ENCODE measurements at places on chromosomes 13 and 19.

DNA sequence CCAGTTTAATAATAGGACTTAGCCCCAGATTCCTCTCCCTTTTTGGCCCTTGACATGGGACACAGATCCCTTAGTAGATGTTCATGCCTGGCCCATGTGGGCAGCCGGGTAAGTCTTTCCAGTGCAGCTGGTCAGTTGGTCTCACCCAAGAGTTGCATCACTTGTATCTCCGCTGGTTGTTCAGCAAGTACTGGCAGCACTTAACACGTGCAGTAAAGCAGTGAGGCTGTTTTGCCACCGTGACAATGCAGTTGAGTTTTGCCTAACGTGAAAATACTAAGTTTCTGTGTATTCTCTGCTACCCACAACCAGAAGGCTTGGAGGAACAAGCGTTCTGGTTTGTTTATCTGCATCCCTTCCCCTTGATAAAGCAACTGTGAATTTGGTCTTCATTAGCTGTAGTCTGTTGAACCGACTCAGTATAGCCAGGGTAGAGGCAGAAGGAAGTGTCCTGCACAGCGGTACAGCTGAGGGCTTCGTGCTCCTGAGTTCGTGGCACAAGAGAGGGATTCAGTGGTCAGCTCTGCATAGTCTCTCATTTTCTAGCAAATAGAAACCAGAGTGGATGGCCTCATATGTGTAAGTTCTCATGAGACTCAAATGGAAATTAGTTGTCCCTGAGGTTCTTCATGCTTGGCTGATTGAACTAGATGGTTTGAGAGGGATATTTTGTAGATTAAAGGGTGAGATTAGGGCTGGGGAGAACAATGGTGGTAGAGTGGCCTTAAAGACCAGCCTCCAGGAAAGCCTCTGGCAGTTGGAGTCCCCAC is 50.3 kb downstream of the ARHGEF7 start:
- no peak for DNase-seq

- DNase-seq, result no peak
Observed at GRCh38 chr13:69579351-69579750, 528.3 kb upstream of the ATXN8OS start.

- DNase-seq, result no peak
Observed at GRCh38 chr13:97284558-97284957, 62.4 kb downstream of the MBNL2 start.

GRCh38 chr19:46785054-46785979 is 3.1 kb downstream of the SLC1A5 start:
- DNase-seq, result no peak

DNA sequence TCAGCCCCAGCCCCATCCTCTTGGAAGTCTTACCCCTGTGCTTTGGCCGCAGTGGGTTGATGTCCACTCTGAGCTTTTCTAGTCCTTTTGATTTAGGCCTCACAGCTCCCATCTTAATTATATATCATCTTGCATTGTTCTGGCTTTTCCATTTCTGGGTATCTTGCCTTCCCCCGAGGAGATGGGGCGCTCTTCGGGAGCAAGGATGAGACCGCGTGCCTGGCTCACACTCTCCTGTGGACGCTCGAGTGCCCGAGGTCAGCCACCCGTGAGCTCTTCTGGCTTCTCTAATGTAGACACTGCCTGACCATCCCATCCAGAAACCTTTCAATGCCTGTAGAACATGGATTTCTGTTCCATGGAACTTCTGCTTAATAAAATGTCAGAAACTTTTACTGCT is 53.5 kb upstream of the GPR183 start:
- no peak for DNase-seq

DNA sequence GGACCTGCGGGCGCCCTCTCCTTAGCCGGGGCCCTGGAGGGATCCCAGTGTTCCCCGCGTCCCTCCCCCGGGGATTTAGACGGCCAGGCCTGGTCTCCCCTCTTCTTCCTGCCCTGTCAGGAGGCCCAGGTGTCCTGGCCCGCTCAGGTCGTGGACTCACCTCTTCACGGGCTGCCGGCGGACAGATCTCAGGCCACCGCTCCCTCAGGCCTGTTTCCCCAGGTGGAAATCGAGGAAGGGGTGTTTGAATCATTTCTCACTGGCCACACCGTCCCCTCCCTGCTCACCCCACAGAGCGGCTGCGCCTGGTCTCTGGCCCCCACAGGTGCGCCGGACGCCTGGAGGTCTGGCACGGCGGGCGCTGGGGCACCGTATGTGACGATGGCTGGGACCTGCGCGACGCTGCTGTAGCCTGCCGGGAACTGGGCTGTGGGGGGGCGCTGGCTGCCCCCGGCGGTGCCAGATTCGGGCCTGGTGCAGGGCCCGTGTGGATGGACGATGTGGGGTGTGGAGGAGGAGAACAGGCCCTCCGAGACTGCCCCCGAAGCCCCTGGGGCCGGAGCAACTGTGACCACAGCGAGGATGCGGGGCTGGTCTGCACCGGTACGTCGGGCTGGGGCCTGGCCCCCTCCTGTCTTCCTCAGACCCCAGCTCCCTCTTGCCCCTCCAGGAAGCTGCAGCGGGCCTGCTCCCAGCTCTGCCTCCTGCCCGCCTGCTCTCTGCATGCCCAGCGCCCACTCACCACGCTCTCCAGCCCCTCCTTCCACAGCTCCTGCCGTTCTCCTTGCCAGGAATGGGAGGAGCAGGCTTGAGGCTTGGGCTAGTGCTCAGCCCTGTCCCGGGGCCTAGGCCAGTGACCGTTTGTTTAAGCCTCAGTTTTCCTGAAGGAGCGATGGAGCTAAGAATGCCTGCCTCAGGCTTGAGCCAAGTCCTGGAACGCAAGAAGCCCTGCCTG is 2.5 kb downstream of the SSC5D start:
- DNase-seq, result no peak

- DNase-seq, result no peak
Observed at GRCh38 chr13:44305286-44305685, 68.3 kb upstream of the SERP2 start.

GRCh38 chr13:37094099-37094498 is 11.4 kb downstream of the CSNK1A1L start:
- DNase-seq, result no peak

- no peak for DNase-seq
Observed at GRCh38 chr13:30898678-30899241, 7.3 kb upstream of the MEDAG start.

DNA sequence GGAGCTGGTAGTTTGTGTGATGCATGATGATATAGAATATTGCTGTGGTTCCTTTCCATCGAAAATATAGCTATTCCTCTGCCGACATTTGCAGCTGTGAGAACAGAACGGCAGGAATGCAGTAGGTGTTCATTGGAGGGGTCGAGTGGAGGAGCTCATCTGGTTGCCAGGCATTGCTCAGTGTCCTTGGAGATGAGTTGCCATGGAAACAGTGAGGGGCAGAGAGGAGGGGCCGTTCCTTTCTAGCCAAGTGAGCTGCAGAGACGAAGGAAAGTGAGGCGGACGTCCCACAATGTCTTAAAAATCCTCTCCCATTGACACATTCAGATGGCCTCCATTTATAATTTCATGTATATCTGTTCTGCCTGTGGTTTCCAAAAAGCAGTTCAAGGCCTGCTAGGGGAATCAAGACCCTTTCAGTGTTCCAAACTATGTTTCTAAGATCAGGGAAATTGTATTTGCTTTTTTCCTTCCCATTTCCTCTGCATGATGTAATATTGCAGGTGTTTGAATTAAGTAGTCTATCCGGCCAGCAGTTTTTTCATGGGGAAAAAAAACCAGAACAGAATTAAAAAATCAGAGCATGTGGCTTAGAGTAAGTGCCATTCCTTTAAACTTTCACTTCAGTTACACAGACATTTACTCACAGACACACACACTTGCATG is 41.2 kb upstream of the ZNF835 start:
- DNase-seq, result no peak

DNA sequence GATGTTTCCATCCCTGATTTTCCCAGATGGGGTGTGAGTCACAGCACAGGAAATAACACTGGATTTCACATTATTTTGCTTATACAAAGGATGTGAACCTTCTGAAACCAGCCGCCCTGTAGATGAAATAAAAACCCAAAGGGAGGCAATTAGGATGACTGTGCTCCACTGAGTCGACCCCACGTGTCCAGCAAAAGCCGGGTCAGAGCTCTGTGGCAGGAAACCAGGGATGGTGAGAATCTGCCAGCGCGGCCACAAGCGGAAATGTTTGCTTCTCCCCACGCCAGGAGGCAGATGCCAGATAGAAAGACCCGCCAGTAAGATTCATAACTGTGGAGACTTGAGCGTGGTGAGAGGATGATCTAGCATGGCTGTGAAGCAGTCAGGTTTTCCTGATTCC is 764.4 kb downstream of the LIG4 start:
- no peak for DNase-seq

DNA sequence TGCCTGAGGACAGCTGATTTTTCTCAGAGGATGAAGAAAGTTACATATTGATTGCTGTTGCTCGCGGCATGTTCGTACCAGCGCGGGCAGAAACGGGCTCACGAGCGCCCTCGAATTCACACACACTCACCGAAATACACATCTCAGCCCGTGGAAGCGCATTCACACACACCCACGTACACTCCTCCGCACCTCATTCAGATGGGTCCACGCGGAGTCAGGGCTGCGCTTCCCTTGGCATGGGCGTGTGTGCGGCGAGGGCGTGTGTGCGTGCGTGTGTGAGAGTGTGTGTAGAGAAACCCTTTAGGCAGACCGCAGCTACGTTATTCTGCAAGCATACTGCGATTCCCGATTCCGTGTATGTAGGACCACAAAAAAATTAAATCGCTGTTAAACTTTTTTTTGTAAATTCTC is 2.1 kb upstream of the PCDH17 start:
- no peak for DNase-seq

GRCh38 chr13:80313668-80314256 is 27.2 kb downstream of the SPRY2 start:
- no peak for DNase-seq

DNA sequence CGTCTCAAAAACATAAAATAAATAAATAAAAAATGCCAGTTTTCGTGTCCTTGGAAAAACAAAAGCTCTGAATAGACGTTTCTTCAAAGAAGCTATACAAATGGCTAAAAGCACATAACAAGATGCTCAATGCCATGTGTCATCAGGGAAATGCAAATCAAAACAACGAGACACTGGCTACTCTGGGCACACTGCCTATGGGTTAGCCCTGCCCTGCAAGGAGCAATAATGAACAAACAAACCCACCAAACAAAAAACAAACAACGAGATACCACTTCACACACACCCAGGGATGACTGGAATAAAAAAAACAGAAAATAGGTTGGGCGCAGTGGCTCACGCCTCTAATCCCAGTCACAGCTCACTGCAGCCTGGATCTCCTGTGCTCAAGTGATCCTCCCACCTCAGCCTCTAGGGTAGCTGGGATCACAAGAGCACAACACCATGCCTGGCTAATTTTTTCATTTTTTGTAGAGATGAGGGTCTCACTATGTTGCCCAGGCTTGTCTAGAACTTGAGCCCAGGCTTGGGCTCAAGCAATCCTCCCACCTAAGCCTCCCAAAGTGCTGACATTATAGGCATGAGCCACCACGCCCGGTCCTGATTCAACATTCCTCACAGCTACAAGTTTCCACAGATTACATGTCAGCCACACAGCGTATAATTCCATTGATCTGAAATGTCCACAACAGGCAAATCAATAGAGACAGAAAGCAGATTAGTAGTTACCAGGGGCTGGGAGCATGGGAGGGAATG is 15.5 kb upstream of the ISYNA1 start:
- DNase-seq, result no peak

GRCh38 chr19:39413911-39414608 is 1.6 kb downstream of the PLEKHG2 start:
- DNase-seq, result no peak

- no peak for DNase-seq
Observed at GRCh38 chr13:30044932-30045331, 194.5 kb upstream of the UBL3 start.

- no peak for DNase-seq
Observed at GRCh38 chr13:86846501-86846900, 824.7 kb upstream of the SLITRK5 start.

- no peak for DNase-seq
Observed at GRCh38 chr13:59416561-59416960, 747.2 kb downstream of the DIAPH3 start.

DNA sequence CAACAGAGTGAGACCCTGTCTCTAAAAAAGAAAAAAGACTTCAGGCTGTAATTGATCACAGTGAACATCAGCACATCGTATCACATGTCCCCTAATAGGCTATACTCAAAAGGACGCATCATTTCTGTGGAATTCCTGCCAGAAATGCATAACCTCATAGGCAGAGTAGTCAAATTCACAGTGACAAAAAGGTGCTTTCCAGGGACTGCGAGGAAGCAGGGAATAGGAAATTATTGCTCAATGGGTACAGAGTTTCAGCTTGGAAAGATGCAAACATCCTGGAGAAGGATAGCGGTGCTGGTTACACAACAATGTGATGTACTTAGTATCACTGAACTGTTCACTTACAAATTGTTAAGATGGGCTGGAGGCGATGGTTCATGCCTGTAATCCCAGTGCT is 41.1 kb upstream of the MRI1 start:
- no peak for DNase-seq

DNA sequence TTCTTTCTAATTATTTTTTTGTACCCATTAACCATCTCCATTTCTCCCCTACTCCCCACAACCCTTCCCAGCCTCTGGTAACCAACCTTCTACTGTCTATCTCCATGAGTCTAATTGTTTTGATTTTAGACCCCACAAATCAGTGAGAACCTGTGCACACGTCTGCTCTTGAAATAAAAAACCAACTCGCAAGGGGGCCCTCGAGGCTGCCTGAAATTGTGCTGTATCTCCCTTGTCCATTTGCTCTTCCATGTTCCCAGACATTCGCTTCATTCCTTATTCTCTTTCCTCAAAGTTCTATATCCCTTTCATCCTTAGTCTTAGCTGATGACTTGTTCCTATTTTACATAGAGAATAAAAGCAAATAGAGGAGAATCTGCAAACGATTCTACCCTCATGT is 95.0 kb downstream of the GPC5 start:
- no peak for DNase-seq

DNA sequence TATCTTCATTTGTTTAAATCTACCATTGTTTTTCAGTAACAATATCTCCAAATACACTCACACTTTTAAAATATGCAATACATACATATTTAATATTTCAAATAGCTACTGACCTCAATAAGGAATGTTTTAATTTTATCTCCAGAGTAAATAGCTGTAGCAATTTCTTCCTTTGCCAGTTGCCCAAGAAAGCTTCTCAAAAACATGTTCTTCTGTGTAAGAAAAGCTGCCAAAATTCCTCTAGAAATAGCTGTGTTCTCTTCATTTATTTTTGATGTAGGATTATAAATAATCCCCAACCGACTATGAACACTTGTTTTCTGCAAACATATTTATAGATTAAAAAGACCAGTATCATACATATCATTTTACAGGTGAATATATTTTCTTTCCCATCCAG is 150.5 kb downstream of the UGGT2 start:
- DNase-seq, result no peak

GRCh38 chr19:43644181-43644580 is 4.5 kb upstream of the CADM4 start:
- DNase-seq, result no peak
